ENCODE measurements at places on chromosomes 2 and 18.

GRCh38 chr2:27889774-27890145 is 427 bp downstream of the RBKS start:
- no peak for DNase-seq

GRCh38 chr2:38163006-38163405 is 87.1 kb upstream of the CYP1B1 start:
- no peak for DNase-seq

GRCh38 chr2:240569998-240570530 is 1.8 kb downstream of the RNPEPL1 start:
- DNase-seq: peak; percentile 21

DNA sequence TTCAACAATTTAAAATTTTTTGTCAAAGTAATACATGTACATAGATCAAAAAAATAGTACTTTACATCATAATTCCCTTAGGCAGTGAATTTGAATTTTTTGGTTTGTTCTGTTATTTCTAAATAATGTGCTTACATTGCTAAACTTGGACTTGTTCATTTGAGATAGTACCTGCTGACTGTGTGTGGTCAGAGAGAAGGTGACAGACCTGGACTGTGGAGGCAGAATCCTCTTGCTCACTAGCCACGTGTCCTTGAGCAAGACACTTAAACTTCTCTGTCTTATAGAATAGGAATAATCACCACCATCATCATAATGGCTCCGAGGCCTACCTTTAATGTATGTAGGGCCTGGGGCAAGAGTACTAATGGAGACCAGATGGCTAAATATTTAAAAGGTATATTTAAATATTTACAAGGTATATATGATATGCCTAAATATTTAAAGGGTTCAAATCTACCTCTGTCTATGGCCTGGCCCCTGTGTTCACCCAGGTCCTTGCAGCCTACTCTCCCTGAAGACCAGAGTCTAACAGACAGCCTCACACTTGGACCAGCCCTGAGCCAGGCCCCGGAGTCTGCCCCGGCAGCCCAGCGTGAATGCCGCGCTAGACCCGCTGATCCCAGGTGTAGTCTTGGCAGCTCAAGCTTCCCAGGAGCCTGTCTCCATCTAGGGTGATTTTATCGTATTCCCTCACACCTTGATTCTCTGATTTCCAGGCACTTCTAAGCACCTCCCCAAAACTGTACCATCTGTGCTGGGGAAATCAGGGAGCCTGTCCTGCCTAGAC is 33.5 kb downstream of the ZNF532 start:
- no peak for DNase-seq

- no peak for DNase-seq
Measured at GRCh38 chr2:40364151-40364874, 87.6 kb downstream of the SLC8A1 start.

GRCh38 chr18:61888622-61889021 is 4.2 kb downstream of the RNF152 start:
- no peak for DNase-seq

- DNase-seq: no peak
Measured at GRCh38 chr2:181528441-181528840, 71.3 kb downstream of the ITGA4 start.

DNA sequence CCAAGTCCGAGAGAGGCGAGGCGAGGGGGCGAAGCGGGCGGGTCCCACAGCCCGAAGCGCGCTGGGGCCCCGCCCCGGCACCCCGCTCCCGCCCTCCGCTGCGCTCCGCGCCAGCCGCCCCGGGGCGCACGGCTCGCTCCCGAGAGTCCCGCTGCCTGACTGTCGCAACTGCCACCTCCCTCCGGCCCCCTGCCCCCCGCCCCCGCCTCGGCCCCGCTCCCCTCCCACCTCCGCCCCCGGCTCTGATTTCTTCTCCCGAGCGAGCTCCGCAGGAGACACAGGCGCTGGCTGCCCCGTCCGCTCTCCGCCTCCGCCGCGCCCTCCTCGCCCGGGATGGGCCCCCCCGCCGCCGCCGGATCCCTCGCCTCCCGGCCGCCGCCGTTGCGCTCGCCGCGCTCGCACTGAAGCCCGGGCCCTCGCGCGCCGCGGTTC is at the start of gene WNT6:
WNT6 (plus strand) TSS at position 250 of the 432 bp plus-strand sequence. CDS start 233 bp downstream, outside the sequence.
- no peak for DNase-seq

DNA sequence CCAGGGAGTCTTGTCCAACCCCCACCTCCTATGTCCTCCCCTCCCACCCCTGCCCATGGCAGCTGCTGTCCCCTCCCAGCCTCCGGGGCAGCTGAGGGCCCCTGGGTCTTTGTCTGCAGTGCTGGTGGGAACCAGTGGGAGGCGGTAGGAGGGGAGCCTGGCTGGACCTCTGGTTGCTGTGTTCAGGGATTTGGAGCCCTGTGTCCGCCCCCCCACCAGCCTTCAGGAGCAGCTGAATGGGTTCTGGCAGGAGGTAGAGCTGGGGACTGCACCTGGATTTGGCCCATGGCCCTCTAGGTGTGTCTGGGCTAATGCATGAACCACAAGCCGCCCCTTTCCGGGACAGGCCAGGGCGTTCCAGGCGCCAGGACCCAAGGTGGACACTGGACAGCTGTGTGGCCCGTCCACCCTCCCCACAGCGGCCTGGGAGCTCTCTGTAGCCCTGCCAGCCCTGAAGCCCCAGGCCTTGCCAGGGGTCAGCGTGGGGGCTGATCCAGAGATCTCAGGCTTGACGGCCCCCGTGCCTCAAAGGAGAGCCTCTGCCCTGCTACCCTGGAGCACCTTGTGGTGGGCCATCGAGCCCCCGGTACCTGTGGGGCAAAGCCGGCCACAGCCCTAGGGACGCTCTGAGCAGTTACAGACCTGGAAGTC is 25.4 kb downstream of the GPC1 start:
- no peak for DNase-seq

GRCh38 chr18:48324651-48325050 is 84.5 kb downstream of the ZBTB7C start:
- no peak for DNase-seq

- no peak for DNase-seq
Measured at GRCh38 chr2:227153307-227153706, 10.7 kb downstream of the COL4A4 start.

DNA sequence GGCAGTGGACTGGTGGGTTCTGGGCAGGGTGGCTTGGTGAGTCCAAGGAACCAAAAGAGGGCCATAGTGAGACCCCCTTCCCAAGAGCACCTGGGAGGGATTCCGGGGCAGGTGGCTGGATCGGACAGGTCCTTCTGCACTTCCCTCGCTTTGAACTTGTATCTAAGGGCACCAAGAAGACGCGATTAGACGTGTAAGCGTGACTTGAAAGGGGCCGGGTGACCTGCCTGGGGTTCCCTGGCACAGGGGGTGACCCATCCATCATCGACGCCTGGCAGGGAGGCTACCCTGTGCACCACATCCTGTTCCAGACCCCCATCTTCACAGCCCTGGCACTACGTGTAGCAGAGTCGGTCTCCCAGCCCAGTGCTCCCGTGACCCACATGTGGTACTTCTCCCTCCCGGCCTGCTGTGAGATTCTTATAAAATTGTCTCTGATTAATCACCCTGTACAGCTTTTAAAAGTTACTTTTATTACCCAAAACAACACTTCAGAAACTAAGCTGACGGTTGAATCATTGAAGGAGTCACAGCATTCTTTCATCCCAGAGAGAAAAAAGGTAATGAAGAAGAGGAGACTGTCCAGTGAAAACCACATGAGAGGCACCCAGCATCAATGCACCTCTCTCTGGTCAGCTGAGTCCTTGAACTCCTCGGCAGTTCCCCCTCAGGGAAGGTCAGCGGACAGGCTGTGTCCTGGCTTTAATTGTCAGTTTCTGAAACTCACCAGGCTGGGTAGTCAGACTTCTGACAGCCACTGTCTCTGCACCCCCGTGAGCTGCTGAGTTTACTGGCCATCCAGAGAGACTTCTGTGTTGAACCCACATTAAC is 13.0 kb downstream of the SH3BP4 start:
- DNase-seq: no peak

GRCh38 chr2:239178954-239179353 is 221.9 kb downstream of the HDAC4 start:
- DNase-seq: no peak

DNA sequence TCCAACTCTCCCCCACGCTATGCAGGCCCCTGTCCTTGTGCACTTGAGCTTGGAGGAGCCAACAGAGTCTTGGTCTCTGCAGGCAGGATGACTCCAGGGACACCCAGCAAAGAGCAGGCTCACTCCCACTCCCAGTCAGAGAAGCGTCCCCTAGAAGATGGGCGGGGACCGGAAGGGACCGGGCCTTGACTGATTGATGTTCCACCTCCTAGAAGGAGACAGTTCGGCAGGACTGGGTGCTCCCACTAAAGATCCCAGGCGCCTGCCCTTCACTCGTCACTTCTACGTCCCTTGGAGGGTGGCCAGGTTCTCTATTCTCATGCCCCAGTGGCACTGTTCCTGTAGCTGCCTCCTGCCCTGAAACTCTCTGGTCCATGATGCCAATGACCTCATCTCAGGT is 3.2 kb upstream of the SP100 start:
- DNase-seq: no peak

- DNase-seq: no peak
Measured at GRCh38 chr2:119240311-119241204, 16.9 kb downstream of the STEAP3 start.

- DNase-seq: no peak
Measured at GRCh38 chr2:67645280-67646138, 248.4 kb downstream of the ETAA1 start.

- no peak for DNase-seq
Measured at GRCh38 chr2:98704499-98705332, 26.2 kb downstream of the MGAT4A start.

- DNase-seq: no peak
Measured at GRCh38 chr2:156937430-156937829, 320.1 kb upstream of the GALNT5 start.

DNA sequence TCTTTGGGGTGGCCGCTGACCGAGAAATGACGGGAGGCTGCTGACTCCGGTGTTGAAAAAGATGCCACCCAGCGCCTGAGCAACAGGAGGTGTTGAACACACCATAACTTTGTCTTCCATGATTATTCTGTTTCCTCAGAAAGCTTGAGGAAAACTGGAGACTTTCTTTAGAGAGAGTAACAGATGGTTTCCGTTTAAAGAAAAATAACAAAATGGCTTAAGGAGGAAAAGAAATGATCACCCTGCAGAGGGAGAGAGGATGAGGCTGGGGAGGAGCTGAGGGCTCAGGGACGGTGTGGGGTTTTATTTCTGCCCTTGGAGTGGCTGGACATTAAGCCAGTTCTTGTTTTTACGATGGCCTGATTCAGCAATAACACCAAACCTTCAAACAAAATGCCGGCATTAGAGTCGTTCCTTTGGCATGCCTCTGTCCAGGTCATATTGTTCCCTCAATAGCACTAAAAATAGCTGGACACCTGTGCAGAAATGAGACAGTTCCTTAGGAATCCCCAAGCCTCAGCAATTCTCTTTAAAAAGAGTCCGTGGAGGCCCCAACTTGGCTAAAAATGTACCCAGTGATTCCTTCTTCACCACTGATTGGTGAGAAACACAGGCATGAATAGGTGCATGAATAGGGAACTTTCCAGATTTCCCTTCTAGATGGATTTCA is 182.4 kb downstream of the ALPK2 start:
- no peak for DNase-seq

GRCh38 chr2:188414869-188415753 is 123.4 kb downstream of the GULP1 start:
- no peak for DNase-seq

GRCh38 chr2:182949572-182950189 is 83.2 kb upstream of the FRZB start:
- no peak for DNase-seq

DNA sequence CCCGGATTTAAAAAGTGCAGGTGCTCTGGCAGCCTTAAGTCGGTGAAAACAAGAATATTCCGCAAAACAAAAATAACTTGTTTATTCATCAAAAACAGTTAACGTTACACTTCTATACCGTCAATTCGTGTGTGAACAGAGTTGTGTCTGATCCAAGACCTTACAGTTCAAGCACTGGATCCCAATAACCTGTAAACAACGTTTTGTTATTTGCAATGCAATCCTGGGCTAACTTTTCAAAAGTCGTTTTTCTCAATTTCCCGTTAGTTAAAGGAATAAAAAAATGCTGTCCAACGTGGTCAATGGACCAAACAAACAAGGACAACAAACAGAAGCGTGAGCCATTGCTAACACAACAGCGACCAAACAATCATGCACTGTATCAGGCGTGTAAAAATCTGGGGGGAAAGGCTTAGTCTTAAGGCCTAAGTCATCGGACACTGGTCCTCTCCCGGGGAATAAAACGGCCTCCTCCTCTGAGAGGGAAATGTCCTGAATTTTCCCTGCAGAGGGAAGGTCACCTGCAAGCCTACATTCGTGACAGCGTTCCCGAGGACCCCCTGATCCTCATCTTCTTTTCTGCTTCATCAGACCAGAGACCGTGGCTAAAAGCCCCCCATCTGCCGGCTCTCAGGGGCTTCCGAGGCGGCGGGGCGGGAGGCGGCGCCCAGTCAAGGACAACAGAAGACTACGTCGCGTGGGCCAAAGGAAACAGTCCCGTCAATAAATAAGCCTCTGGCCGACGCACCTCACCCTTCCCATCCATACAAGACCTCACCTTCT is 490 bp downstream of the NDUFS1 start:
- no peak for DNase-seq

GRCh38 chr2:113060396-113060795 is 1.4 kb downstream of the IL36RN start:
- no peak for DNase-seq

DNA sequence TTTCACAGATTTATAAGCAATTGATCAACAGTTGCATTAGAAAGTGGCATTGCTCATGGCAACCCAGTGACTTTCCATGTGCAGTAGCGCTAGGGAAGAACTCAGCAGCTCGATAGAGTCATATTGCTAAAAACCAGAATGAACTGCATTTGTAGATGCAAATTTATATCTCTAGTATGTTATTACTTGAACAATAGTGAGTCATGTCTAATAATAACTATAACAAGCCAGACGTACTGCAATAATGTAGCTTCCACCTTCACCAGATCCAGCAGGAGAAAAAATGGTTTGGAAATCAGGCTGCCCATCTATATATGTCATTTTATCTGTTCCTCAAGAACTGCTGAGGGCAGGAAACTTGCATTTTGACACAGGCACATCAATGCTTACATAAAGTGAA is 66.5 kb upstream of the FIGN start:
- no peak for DNase-seq

DNA sequence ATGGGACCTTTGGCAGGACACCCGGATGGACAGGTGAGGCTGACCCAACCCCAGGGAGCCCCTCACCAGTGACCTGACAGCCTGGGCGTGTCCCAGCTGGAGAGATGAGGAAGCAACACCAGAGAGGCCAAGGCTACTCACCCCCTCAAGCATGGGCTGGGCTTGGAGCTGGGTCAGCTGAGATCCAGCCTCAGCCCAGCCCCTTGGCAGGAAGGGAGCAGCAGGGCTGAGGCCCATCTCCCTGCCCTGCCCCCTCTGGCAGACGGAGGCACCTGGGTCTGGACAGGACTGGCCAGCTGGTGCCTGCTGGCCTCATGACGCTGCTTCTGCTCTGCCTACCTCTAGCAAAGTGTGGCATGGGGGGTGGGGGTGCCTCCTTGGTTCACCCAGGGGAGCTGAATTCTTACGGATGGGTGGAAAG is 37.8 kb downstream of the HS6ST1 start:
- DNase-seq: no peak
